Dermis blood vessel endothelial cell (primary cell): ENCODE measurements at places on chromosomes 5 and 9. TPM values are rescaled to one million over a fixed set of nuclear protein-coding genes. Genes with fewer than 3 reads are reported as not detected.

ANKH gene
- 21.8 and 27.9 TPM in 2 replicates for total RNA-seq

SPATA31C1 gene
- not detected in 2 replicates for total RNA-seq

GABRA6 gene
- total RNA-seq: not detected in 2 replicates

TIGD6 gene
- 5.3 and 6.0 TPM in 2 replicates for total RNA-seq

GPRIN1 gene
- 7.7 and 8.7 TPM in 2 replicates for total RNA-seq

TLX3 gene
- not detected in 2 replicates for total RNA-seq

ADAMTS13 gene
- 0.84 and 1.0 TPM in 2 replicates for total RNA-seq

SLC22A4 gene
- 4.7 and 4.8 TPM in 2 replicates for total RNA-seq

DNA sequence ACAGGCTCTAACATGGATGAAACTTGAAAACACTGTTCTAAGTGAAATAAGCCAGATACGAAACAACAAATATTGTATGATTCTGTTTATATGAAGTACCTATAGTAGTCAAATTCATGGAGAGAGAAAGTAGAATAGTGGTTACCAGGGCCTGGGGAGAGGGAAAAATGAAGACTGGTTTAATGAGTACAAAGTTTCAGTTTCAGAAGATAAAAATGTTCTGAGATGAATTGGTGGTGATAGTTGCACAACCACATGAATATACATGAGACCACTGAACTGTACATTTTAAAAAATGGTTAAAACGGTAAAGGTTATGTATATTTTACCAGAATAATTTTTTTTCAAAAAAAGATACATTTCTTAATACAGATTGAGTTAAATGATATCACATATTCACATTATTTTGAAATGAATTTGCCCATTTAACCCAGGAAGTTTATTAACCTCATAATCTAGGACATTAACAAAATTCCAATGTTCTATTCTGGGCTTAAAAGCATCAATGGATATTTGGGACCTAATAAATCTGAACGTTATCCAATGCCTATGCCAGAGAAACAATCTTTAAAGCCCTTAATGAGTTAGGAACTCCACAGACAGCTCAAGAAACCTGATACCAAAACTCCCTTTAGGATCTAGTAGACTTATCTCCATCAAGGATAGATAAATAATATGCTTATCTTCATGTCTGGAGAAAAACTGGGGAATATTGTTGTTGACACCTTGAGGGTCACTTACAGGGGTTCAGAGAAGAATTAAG, 521.3 kb downstream of the EFNA5 start:
- no peak for DNase-seq

DNA sequence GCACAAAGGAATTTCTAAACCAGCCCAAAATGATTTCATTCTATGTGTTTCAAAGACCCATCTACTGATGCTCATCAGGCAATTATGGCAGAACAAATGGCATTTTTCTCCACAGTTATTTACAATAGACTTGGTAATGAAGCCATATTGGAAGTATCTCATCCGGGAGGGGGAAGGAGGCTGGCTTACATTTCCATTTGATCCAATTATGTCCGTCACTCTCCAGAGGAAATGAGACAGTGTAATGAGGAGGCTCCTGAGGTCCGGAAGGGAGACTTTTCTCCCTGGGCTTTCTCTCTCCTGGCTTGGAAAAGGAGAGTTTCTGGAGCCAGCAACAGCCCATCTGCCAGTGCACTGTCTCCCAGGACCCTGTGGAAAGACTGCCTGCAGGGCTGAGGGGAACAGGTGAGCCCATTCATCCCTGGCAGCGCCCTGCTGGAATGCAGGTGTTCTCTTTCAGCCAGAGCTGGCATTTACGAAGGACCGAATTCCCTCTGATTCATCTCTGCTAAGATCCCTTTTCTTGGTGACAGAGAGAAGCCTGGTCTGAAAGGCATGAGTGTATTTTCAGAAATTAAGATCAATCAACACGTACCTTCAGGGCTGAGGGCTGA, 54.9 kb upstream of the SAP30L start:
- DNase-seq: peak; percentile 53

GRCh38 chr9:108924466-108924865, 9.5 kb downstream of the ELP1 start:
- no peak for DNase-seq

- DNase-seq: no peak
Observed at GRCh38 chr5:126054577-126055347, 368.4 kb upstream of the GRAMD2B start.

GRCh38 chr5:149588936-149589335, 7.6 kb downstream of the ARHGEF37 start:
- DNase-seq: no peak

- DNase-seq: no peak
Observed at GRCh38 chr9:92095236-92095635, 20.0 kb downstream of the SPTLC1 start.

- DNase-seq: no peak
Observed at GRCh38 chr9:91162784-91163443, 198.8 kb downstream of the AUH start.

DNA sequence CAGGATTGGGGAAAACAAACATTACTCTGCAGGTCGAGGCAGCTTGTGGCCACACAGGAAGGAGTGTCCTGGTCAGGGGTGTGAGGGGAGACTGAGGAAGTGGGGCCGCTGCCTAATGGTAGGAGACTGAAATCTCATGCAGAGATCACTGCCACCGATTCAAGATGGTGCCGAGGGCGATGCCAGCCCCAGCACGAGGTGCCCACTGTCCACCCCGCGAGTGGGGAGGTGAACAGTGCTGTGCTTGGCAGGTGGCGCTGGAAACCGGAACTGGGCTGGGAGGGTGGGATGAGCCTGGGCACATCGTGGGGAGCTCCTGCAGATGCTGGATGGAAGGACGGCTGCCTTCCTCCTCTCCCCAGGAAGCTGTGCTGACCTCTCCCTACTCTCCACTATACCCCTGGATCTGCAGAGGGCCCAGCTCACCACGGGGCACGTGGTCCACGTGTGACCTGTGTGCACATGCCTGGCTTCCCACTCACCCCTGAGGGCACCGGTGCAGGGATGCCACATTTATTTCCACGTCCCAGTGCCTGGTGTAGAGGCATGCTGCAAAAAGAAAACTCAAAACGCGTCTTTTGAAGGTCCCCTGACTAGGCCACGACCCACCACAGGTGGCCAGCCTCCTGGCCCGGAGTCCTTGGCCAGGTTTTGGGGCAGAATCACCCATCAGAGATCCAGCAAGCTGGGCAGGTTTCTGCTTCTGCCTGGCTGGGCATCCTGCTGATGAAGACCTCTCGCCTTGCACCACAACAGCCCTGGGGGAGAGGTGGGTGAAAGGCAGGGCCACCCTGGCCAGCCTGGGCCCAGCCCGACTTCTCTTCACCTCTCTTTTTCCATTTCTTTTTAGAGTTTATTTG, 71.7 kb upstream of the FCN1 start:
- no peak for DNase-seq

DNA sequence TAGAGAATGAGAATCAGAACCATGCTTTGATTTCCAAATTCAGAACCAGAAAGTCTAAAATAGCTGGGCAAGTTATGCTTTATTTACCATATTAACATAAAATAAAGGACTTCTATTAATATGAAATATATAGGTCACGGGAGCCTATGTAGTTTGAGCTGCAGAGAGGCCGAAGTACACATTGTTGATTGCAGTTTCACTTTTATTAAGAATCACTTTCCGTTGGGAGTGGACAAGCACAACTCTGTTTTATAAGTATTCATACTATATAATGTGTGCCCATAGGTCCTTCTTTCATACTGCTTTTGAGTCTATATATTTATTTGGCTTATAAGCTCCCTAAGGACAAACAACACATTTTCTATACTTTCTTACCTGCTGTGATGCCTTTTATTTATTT, 58.7 kb upstream of the DMRT3 start:
- no peak for DNase-seq

GRCh38 chr5:1068204-1068894, 43.5 kb downstream of the SLC12A7 start:
- DNase-seq: no peak

GRCh38 chr9:102237520-102237919, 499.1 kb upstream of the GRIN3A start:
- DNase-seq: no peak

DNA sequence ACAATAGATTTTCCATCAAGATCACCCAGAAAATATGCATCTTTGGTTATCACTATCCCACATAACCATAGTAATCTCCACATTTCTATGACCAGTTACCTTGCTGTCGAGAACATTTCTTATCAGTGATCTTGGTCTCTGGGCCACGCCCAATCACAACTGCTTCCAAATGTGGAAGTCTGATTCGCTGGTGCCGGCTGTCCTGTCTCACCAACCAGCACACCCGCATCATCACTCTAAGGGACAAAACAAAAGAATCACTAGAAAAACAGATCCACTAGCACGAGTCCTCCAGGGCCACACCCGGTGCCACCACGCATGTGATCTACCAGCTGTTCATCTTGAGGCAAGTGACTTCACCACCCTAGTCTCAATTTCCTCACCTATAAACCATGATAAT, 11.8 kb downstream of the APTX start:
- no peak for DNase-seq

DNA sequence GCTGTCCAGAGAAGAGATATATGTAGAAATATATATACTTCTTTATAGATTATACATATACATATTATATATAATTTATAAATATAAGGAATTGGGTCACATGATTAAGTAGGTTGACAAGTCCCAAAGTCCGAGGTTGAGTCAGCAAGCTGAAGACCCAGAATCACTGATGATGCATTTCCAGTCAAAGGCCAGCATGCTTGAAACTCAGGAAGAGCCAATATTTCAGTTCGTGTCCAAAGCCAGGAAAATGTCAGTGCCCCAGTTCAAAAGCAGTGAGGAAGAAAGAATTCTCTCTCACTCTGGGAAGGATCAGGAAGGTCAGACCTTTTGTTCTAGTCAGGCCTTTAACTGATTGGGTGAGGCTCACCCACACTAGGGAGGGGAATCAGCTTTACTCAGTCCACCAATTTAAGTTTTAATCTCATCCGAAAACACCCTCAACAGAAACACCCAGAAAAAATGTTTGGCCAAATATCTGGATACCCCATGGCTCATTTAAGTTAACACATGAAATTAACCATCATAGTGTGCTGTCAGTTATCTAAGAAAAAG, 42.0 kb upstream of the LVRN start:
- DNase-seq: peak; percentile 17

GRCh38 chr5:62900976-62901375, 322.4 kb downstream of the LRRC70 start:
- no peak for DNase-seq

GRCh38 chr9:19409401-19410194, 789 bp downstream of the ACER2 start:
- DNase-seq: peak; percentile 51

- DNase-seq: no peak
Observed at GRCh38 chr9:21070906-21071305, 6.8 kb downstream of the IFNB1 start.

DNA sequence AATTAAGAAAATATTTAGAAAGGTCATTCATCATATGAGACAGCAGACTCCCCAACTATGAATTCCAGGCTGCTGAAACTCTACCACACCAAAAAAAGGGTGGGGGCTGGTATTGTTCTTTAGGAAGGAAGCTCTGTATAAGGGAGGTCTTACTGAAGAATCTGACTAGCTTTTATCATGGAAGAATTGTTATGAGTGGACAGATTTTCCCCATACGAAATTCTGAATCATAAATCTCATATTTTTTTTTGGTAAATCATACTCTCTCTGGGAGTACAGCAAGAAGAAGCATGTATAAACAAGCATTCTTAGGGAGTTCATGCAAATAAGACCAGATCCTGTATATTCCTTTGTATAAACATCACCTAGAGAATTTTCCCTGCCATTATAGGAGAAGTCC, 220.0 kb downstream of the SLC12A2 start:
- no peak for DNase-seq

- DNase-seq: no peak
Observed at GRCh38 chr9:123753016-123753415, 176.9 kb downstream of the DENND1A start.

- peak; percentile 81 for DNase-seq
Observed at GRCh38 chr5:52725065-52725746, 62.5 kb upstream of the ITGA1 start.

DNA sequence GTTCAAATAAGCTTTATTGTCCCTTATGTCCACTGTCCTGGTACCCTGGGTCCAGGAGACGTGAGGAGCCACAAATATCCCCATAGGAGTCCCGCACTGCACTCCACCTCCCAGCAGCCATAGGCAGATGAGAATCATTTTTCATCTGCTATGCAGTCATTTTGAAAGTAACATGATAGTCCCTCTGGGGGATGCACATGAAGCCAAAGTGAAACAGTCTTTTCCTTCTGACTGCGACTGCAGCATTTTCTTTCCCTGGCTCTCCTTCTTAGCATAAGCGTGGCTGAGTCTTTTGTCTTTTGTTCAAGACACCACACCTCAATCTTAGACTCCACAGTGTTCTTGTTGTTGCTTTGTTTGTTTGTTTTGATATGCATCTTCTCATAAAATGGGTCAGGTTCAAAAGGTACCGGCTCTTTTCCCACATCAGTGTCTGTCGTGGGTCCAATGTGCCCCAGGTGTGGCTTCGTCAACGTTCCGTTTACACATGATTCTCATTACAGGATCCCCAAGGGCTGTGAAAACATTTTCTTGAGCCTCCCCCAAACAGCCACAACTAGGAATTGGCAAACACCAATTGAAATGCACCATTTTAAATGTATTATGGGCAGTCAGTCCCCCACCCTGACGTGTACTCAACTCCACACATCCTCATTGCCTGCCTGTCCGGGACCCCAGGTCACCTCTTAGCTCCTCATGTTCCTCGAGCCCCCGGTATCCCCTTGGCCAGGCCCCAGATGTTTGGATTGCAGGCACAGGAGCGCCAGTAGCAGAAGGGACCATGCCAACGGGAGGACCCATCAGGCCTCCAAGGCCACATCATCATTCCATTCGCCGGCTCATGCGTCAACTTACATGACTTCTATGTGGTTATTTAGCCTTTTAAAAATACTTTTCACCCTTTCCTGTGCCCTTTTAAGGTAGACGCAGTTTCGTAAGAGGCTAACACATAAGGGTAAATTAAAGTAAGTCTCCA, 237.8 kb upstream of the DAPK1 start:
- DNase-seq: no peak

GRCh38 chr9:114317665-114318357, 5.1 kb upstream of the ORM1 start:
- no peak for DNase-seq

GRCh38 chr9:115341426-115341825, 223.5 kb upstream of the TNC start:
- DNase-seq: no peak

- peak; percentile 63 for DNase-seq
Observed at GRCh38 chr5:39138892-39139291, 64.7 kb upstream of the RICTOR start.
